ENCODE measurements at places on chromosomes 7 and 10.

DNA sequence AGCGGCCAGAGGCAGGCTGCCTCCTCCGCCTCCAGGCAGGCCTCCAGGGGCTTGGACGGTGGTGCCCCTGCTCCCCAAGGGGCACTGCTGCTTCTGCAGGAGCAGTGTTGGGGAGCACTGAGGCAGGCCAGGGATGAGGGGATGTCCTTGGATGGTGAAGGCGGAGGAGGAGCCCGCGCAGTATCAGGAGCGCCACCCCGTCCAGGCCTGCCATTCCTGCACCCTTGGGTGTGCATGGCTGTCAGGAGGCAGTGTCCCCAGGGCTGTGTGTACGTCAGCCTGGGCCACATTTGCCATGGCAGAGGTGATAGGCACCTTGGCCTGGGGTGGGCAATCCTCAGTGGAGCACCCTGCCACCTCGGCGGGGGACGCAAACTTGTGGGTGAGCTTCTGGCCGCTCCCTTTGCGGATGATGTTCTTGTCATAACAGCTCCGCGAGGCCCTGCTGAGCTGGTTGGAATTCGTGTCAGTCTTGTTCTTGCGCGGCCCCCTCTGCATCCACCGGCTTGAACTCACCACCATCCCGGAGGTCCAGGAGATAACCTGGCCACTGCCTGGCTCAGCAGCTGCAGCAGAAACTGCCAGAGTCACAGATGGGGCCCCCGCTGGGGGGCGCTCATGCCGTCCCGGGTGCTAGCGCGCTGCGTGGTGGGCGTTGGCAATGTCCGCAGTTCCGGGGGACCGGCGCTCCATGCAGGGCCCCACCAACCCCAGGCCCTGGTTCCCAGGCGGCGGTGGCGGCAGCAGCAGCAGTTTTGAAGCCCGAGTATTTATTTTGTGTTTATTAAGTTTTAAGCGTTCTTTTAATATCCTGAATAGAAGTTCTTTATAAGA is 182.3 kb upstream of the ADCY1 start:
- DNase-seq, result no peak

GRCh38 chr10:89852872-89853271 is 151.5 kb downstream of the KIF20B start:
- no peak for DNase-seq

DNA sequence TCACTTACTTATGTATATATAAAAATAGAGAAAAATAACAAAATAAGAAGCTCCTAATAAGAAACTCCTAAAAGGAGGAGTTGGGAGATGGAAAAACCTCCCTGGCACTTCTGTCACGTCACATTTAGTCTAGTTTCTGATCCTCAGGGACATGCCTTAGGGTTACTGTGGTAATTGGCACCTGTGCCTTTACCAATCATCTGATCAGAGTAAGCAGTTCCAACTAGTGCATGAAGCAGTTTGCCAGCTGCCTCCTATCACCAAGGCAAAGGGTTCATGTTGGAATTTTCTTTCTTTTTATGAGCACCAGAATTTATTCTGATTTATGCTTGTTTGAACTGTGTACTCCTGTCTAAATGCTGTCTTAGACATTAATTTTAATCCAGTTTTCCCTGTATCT is 49.9 kb downstream of the ARL4A start:
- no peak for DNase-seq

- no peak for DNase-seq
Measured at GRCh38 chr10:130371666-130372065, 235.5 kb downstream of the GLRX3 start.

- no peak for DNase-seq
Measured at GRCh38 chr7:99863847-99864440, 12.9 kb downstream of the OR2AE1 start.

GRCh38 chr10:77249901-77250459 is 387.6 kb downstream of the KCNMA1 start:
- DNase-seq, result no peak

DNA sequence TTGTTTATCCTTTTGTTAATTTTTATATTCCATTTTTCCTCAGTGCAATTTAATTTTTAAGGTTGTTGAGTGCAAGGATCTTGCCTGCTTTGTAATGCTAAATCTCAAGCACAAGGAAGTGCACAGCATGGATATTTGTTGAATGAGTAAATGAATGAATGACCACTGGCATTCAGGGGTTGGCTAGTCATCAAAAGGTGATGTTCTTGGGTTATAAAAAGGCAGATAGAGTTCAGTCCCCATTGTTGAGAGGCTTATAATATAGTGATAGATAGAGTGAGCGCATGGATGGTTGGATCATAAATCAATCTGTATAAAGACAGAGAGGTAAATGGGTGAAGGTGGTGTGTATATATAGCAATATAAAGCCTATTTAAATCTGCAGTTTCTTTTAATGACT is 193.2 kb upstream of the KLF6 start:
- no peak for DNase-seq

DNA sequence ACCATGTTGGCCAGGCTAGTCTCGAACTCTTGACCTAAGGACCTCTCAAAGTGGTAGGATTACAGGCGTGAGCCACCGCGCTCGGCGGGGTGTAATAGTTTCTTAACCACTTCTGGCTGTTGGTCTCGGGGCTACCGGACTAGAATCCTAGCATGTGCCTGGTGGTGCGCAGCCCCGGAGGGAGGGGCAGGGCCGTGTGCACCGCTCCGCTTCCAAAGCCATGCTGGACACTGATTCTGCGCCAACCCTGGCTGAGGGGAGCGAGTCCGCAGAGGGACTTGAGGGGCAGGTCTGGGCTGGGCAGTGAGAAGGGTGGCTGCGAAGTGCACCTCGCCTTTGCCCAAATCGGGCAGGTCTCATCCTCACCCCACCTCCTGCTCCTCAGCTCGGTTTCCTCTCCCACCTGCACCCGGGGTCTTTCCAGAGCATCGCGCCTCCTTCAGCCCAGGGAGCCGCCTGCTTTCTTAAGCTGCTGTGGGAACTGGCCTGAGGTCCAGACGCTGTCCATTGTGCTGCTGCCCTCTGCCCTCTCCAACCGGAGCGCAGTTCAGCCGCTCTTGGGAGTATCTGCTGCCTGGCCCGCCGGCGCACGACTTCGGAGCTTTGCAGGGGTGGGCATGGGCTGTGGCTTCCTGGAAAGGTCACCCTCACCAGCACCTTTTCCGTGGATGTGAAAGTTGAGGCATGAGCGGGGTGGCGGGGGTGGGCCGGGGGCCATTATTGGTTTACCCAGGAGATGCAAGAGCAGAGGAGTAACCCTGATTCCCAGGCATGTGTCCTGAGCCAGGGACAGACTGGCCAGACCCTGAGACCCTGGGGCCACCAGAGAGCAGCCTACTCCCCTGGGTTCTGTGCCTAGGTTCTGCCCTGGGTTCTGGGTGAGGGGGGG is 422.6 kb upstream of the NUPR2 start:
- no peak for DNase-seq

GRCh38 chr7:128919881-128920799 is 9.6 kb upstream of the KCP start:
- no peak for DNase-seq

- DNase-seq, result no peak
Measured at GRCh38 chr10:6027929-6028328, 34.2 kb downstream of the IL2RA start.

GRCh38 chr7:153245809-153246208 is 486.3 kb downstream of the ACTR3B start:
- DNase-seq, result no peak

GRCh38 chr7:141979568-141979967 is 6.0 kb upstream of the TAS2R38 start:
- peak; percentile 79 for DNase-seq

DNA sequence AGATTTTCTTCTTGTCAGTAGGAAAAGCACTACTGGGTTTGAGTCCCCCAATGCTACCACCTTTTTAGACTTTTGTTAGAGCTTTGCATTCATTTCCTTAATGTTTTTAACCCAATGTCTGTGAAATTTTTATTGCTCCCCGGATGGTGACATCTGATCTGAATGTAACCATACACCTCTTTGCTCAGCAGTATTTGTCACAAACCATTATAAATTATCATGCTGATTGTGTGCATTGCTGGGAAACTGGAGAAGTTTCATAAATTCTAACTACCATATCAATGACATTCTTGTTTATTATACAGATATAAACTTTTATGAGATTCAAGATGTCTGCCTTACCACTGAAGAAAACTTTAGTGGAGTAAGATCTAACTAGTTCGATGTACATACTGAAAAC is 8.5 kb downstream of the NRP1 start:
- DNase-seq, result no peak

GRCh38 chr7:6502886-6503285 is 48.4 kb downstream of the GRID2IP start:
- no peak for DNase-seq

DNA sequence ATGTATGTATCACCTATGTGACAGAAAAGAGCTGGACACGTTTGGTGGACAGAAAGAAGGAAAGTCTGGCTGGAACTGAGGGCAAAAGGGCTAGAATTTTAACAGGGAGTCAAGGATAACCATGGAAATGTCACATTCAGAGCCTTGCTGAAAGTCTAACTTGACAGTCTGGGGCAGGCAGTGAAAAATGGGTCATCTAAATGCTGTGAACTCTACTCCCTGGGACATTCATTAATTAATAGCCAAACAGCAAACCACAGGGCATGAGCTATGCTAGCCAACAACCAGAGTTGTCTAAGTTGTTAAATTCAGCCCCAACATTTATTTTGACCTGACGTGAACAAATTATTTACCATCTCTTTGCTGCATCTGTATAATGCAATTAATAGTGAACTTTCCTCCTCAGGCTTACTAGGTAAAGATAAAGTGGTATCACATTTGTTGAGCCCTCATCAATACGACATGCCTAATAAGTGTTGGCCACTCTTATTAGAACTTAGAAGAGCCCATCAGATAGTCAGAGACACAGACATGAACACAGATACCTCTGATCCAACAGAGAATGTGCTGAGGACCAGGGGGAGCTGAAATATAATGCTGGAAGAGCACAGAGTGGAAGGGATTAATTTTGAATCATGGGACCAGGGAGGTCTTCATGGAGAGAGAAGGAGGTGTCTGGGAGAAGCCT is 109.9 kb downstream of the SORCS1 start:
- DNase-seq, result no peak

- no peak for DNase-seq
Measured at GRCh38 chr7:43664681-43665080, 64.6 kb downstream of the COA1 start.

GRCh38 chr7:77202481-77202976 is 2.9 kb upstream of the FGL2 start:
- DNase-seq, result no peak

GRCh38 chr10:33478089-33478674 is 143.7 kb upstream of the NRP1 start:
- no peak for DNase-seq

- DNase-seq, result no peak
Measured at GRCh38 chr7:92119213-92119759, 15.0 kb downstream of the CYP51A1 start.

- no peak for DNase-seq
Measured at GRCh38 chr10:68496072-68496471, 24.3 kb upstream of the DNA2 start.

DNA sequence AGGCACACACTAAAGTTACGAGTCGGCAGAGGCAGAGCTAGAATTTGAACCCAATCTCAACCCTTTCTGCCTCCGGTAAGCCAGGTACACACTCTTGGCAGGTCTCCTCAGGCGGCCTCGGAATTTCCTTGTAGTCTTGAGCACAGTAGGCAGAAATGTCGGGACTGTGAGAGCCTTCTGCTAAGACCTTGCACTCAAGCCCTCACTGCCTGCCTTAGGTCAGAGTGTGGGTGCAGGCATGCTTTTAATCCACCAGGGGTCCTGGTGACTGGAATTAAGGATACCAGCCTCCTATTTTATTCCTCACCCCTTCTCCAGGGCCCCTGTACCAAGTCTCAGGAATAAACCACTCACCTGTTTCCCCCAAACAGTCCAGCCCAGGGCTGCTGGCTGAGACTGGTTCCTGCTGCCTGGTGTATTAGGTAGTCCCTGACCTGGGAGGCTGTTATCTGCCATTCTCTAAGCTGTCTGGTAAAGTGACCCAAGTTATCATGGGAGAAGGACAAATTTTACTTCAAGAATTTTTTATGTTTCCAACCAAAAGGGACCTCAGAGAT is 855 bp downstream of the ATP6V1F start:
- DNase-seq, result peak; percentile 52

DNA sequence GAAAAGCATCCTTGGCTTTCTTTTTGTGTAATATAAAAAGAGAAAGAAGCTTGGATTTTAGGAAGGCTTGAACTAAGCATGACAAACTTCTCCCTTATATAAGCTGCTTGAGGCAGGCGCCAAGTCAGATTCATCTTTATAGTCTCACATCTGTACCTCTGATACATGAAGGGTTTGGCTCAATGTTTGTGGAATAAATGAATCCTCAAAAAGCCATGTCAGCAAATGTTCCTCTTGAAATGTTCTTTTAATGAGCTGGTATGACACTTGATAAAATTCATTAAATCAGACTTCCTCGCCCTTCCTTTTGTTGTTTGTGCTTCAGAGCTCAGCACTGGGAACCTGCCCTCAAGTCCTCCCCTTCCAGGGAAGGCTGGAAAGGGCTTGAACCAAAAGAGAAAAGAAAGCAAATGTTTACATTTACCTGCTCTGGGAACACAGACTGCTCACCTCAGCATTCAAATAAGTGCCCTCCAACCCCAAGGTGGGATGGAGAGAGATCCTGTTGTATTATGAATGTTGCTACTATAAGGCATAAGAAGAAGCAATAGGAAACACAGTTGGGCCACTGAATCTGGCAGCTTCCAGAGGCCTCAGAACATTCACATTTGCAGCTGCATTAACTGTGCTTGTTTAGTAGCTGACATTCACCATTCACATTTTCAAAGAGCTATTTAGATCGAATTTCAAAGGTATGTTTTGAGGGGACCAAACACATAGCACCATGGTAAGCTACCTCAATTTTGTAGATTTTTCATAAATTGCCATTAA is 212.6 kb downstream of the CACNA2D1 start:
- DNase-seq, result no peak

DNA sequence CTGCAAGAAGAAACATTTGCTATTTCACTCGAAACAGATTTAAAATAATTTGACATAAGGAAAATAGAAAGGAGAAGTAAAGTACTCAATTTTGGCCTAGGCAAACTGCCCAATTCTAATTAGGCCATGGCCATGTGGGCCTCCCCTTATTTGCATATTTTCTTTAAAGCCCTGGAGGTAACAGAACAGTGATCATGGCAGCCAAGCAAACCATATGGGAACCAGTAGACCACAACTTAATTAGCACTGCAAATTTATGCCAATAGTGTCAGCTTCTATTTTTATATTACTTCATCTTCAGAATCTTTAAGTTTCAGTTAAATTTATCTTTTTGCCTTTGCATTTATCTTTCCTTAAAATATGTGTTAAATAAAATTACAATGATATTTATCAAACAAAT is 63.3 kb upstream of the THSD7A start:
- DNase-seq, result no peak

DNA sequence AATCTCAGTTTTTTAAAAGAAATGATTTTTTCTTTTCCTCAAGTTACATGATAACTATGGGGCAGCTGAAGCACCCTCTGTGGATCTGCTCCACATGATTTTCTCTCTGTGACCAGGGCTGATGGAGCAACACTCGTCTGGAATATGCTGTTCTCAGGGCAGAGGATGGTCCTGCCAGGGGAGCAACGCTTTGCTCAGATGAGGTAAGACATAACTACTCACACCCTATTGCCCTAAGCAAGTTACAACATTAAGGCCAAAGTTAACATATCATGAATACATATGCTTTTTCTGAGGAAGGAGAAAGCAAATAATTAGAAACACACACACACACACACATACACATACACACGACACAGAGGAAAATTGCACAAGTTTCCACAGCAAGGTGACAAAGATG is 71.4 kb downstream of the CALCR start:
- no peak for DNase-seq

All from AML-193 (cell line).